ENCODE measurements at places on chromosomes 5 and 9.

GRCh38 chr5:125014202-125014601 lies 267.8 kb upstream of the ZNF608 start:
- DNase-seq, result no peak

DNA sequence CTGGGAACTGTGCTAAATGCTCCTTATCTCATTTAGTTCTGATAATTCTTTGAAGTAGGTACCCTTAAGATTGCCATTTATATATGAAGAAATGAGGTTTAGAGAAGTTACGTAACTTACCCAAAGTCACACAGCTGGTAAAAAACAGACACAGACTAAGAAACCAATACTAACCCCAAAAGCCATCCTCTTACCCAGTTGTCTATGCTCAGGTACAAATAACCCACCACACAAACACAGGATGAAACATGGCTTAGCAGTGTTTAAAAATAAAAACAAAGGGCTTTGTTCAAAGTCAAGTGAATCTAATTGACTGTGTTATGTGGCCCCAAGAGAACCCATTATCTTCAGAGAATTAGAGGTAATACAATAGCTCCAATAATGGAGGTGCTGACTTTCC lies 37.0 kb upstream of the IL7R start:
- no peak for DNase-seq

DNA sequence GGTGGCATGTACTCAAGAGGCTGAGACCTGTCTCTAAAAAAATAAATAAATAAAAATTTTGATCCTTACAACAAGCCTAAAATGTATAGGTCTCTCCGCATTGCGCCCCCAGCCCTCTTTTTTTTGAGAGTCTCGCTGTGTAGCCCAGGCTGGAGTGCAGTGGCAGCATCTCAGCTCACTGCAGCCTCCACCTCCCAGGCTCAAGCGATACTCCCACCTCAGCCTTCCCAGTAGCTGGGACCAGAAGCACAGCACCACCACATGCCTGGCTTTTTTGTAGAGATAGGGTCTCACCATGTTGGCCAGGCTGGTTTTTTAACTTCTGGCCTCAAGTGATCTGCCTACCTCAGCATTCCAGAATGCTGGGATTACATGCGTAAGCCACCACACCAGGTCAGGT lies 2.2 kb upstream of the GARIN3 start:
- DNase-seq, result no peak

DNA sequence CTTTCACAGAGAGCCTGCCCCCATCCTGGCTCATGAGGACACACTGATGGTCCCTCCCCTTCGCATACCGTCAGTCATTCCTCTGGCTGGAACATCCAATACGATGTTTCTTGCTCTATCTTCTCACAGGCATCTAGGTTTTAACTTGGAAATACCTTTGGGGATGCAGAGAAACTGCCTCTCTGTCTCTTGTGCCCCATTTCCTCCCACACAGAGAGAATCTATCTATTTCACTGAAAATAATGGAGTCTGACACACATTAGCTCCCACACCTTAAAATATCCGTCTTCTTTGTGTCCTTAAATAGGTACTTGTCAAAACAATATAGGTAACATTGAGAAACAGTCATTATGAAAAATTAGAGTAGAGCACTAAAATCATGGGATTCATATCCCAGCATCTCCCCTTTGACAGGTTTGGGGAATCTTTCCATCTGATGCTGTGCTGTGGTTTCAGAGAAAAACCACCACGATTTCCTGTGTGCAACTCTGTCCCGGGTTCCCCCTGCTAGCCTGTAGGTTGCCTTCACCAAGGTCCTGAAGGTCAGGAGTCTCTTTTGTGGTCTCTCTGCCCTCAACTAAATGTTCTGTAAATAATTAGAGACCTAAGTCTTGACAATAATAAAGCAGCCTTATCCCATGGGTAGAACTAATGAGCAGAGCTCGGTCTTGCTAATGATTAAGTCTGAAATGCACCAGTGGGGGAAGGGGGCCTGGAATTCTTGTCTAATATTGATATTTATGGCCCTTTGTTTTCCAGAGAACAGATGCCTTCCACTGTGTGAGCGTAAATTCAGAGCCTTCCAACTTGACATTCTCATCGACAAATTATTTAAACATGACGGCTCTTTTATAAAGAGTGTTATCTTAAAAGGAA lies 371.0 kb downstream of the ICE1 start:
- no peak for DNase-seq

GRCh38 chr9:79020276-79020675 lies 551.5 kb upstream of the TLE4 start:
- no peak for DNase-seq

DNA sequence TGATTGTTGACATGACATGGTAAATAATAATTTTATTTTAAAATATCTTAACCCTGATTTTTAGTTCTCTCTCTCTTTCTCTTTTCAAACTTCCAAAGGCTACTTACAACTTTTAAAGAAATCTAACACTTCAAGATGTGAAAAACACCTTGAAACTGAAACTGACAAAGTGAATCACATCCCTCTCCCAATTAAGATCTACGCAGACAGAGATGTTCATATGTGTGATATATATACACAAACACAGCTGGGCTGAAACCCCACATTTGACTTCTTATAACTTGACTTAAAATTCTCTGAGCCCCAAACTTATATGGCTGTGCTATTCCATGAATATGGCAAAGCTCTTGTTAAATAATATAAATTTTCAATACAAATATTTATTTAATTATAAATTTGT lies 261.2 kb upstream of the PTPRD start:
- no peak for DNase-seq

DNA sequence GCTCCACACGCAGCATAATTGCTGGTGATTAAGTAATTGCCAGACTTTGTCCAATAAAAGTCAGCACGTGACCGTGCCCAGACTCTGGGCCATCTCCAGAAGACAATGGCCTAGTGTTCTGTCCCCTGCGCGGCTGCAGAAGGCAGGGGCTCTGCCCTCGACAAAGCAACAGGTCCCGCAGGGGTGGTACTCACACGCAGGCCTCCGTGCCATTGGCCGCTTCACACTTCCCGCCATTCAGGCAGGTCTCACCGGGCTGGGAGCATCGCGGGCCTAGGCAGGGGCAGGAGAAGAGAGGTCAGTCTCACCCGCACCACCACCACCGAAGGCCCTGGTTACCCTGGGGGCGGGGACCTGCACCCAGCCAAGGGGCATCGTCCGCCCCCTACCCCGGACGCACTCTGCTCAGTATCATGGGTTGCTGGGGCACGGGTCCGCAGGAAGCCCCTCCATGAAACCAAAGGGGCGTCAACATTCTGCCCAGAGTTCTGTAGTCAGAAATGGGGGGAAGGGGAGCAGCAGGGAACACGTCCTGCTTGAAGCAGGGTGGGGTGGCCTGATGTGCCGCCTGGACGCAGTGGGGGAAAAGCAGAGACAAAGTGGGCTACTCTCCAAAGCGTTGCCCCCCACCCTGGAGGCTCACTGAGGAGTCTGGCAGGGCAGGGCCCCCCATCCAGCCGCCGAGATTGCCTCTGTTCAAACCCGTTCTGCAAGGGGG lies 1.9 kb downstream of the NOTCH1 start:
- no peak for DNase-seq

GRCh38 chr5:7208938-7209337 lies 187.0 kb upstream of the ADCY2 start:
- DNase-seq, result no peak

GRCh38 chr5:161134956-161135355 lies 282.9 kb upstream of the ATP10B start:
- no peak for DNase-seq

- DNase-seq, result no peak
Observed at GRCh38 chr9:110129425-110129824, 78.5 kb downstream of the C9orf152 start.

DNA sequence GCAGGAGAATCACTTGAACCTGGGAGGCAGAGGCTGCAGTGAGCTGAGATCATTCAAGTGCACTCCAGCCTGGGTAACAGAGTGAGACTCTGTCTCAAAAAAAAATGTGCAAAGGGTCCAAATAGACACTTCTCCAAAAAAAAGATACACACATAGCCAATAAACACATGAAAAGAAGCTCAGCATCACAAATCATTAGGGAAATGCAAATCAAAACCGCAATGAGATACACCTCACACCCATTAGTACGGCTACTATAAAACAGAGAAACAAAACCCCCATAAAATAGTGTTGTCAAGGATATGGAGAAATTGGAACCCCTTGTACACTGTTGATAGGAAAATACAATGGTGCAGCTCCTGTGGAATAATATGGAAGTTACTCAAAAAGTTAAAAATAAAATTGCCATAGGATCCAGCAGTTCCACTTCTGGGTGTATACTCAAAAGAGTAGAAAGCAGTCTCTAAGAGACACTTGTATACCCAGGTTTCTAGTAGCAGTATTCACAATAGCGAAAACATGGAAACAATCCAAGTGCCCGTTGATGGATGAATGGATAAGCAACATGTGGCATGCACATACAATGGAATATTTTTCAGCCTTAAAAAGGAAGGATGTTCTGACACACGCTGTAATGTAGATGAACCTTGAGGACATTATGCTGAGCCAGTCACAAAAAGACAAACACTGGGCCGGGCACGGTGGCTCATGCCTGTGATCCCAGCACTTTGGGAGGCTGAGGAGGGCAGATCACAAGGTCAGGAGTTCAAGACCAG lies 57.2 kb upstream of the PPARGC1B start:
- no peak for DNase-seq

DNA sequence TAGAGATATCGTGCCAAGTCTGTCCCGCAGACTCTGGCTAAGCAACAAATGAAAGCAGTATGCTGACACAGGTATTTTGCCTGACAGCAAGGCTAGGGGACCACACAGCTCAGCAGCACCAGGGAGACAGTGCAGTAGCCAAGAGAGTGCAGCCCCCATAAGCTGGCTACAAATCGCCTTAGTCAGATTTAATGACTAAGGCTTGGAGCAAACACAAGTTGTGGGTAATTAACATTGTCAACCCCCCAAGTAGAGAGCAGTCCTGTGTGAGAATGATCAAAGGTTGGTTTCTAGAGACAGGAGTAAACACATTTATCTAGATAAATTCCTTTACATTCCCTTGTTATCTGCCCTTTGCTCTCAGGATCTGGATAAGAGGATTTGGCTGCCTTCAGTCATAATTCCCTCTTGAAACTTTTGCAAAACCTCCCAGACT lies 1434.5 kb upstream of the CDH6 start:
- DNase-seq, result no peak

GRCh38 chr9:136532799-136533774 lies 12.8 kb downstream of the NOTCH1 start:
- peak; percentile 53 for DNase-seq

DNA sequence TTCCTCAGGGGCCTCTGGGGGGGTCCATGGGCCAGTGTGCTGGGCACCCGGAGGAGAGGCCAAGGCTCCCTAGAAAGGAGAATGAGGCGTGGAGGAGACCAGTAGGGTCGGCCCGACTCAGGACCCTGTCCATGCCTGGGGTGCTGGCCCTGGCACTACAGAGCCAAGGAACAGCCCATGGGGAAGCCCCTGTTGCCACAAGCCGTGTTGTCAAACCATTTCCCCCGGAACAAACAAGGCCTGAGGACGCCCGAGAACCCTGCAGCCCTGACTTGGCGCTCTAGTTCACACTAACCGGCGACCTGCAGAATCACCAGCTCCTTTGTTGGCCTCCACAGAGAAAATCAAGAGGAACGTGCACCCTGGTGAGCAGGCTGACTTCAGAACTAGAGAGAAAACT lies 41.6 kb upstream of the SLC12A7 start:
- DNase-seq, result no peak

GRCh38 chr9:120694559-120694958 lies 19.7 kb downstream of the MEGF9 start:
- DNase-seq, result no peak

GRCh38 chr5:151569132-151570046 lies 21.7 kb downstream of the FAT2 start:
- no peak for DNase-seq

GRCh38 chr9:93654351-93654961 lies 78.1 kb downstream of the PHF2 start:
- DNase-seq, result no peak

DNA sequence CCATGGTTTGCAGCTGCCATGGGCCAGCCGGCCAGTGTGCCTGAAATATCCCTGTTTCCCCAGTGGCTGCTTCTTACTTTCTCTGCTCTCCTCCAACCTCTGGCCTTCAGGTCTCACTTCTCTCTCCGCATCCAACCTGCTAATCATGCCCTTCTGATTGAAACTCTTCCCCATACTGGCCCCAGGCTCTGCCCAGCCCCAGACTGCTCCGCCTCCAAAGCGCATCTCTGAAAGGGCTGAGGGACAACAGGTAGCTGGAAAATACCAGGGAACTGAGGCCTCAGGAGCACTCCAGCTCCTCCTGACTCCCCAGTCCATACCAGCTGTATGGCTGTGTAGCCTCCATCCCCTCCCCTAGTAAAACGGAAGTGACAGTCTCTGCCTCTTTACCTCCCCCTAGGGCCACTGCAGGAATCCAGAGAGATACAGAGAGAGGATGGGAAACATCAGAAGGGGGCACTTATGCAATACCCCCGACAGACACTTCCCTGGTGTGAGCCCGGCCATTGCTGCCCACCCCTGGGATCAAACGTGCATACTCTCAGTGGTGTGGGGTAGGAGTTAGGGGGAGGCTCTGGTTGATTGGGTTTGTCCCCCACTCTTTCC lies 34.2 kb downstream of the PAX5 start:
- DNase-seq, result no peak

DNA sequence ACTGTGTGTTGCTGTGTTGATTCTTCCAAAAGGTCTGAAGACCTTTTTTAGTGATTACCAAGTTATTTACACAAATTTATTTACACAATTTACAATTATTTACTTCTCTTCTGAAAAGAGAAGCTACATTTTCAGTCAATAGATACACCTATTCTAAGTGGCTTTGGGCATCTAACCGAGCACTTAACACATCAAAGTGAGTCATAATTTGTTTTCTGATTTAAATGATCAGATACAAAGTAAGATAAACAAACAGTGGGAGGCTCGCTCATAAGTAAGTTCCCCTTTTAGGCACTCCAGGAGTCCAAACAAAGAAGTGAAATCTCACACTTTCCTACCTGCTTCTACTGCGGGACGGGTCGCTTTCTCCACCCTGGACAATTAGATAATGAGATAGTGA lies 90.2 kb downstream of the APBA1 start:
- DNase-seq, result no peak

GRCh38 chr9:71644819-71645362 lies 123.4 kb downstream of the CEMIP2 start:
- DNase-seq, result no peak

- no peak for DNase-seq
Observed at GRCh38 chr9:131870156-131870555, 130.3 kb upstream of the RAPGEF1 start.

GRCh38 chr5:107396351-107396690 lies 274.4 kb downstream of the EFNA5 start:
- no peak for DNase-seq

- DNase-seq, result no peak
Observed at GRCh38 chr5:39716532-39717028, 291.8 kb upstream of the DAB2 start.
